ACHN (cell line): ENCODE measurements at places on chromosomes 7 and 10.
A peak's percentile ranks its signal among the peaks of the same experiment; 100 is the strongest.

DNA sequence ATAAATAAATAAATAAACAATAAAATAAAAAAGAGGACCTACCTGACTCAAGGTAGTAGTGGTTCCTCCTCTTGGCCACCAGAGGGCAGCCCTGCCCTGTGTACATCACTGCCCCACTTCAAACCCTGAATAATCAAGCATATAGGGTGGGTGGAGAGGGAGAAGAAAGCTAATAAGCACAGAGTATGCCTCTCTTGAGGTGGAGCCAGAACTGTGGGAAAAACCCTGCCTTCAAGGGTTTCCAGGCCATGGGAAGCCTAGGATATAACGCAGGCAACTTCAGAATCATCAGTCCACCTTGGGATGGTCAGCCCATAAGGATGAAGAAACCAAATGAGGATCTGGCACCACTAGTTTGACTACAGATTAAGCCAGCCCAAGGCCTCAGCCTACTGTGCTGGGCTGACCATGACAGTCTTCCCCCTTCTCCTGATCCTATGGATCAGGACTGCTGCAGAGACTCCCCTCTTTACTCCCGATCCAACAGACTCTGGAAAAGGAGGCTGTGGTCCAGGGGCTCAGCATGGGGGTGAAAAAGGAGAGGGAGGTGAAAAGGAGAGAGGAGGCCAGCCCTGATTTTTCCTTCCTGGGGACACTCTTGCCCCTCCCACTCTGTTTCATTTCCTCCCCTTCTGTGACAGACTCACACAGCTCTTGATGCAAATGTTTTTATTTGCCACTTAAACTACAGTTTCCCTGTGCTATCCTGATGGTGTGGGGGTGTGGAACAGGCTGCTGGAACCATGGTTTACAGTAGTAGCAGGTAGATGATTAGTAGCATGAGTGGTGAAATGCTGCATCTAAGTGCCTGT lies 10.1 kb downstream of the AVPI1 start:
- DNase-seq: peak; percentile 55

GRCh38 chr7:151508991-151509390 lies 10.7 kb downstream of the RHEB start:
- DNase-seq: no peak

DNA sequence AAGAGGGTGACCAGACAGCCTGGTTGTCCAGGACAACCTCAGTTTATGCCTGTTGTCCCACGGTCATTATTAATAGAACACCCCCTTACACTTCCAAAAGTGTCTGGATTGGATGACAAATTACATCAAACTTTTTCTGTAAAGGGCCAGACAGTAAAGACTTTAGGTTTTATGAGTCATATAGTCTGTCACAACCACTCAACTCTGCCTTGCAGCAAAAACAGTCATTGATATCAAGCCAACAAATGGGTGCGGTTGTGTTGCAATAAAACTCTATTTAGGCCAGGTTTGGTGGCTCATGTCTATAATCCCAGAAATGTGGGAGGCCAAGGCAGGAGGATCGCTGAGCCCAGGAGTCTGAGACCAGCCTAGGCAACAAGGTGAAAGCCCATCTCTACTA lies 66.7 kb upstream of the ATP6V0A4 start:
- no peak for DNase-seq

- DNase-seq: no peak
Observed at GRCh38 chr10:67550046-67550445, 145.9 kb downstream of the CTNNA3 start.

GRCh38 chr10:66714741-66715140 lies 211.1 kb upstream of the LRRTM3 start:
- DNase-seq: no peak

DNA sequence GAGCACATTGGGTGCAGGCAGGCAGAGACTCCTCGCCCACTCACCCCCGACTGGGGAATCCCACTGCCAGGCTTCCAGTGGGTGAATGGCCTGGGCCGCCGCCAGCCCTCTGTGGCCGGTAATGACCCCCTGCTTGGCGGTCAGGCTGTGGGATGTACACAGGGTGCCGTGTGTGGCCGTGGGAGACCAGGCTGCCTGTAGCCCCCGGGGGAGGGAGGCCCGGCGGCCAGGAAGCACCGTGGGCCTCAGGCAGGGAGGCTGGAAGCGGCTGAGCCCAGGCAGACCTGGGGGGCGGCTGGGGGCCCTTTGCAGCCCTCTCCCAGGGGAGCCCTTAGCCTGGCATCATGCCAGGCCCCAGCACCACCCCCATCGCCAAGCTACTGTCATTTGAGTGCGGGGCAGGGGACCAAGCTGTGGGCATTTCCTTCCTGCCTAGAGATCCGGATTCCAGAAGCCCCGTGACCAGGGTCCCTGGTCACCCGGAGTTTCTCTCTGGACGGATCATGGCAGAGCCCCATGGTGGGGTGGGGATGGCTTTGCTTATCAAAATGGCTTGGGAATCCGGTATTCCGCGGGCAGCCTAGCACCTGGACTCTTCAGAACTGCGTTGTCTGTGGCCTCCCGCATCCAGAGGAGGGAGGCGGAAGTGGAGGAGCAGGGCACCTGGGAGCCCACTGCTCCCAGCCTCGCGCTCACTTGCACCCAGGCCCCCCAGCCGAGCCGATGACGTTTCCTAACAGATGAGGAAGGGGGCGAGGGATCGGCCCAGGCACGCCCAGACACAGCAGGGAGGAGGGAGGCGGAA lies 1.1 kb downstream of the TTYH3 start:
- DNase-seq: peak; percentile 91

- DNase-seq: no peak
Observed at GRCh38 chr7:28347475-28348318, 64.6 kb upstream of the CREB5 start.

DNA sequence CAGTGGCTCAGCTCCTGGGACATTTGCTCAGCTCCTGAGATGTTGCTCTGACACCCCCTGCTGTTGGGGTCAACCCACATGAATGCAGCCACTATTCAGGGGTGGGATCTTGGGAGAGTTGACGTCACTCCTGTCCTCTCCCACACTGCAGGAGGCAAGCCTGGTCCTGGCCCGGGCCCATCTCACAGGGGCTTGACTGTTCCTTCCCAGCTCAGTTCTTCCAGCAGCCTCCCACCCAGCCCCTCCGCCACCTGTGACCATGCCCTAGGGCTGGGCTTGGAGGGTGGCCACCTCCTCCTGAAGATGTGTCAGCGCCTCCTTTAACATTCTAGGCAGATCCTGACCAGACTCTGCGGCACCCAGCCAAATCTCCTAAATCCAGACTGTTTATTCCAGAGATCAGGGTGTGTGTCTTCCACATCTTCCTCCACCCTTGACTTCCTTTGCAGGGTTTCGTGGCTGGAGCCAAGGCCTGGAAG lies 19.1 kb upstream of the OPALIN start:
- DNase-seq: no peak

- no peak for DNase-seq
Observed at GRCh38 chr10:31668326-31668725, 260.3 kb downstream of the ARHGAP12 start.

- DNase-seq: no peak
Observed at GRCh38 chr10:118311505-118311904, 30.6 kb downstream of the FAM204A start.

GRCh38 chr7:70919481-70920073 lies 212.4 kb upstream of the GALNT17 start:
- DNase-seq: no peak

DNA sequence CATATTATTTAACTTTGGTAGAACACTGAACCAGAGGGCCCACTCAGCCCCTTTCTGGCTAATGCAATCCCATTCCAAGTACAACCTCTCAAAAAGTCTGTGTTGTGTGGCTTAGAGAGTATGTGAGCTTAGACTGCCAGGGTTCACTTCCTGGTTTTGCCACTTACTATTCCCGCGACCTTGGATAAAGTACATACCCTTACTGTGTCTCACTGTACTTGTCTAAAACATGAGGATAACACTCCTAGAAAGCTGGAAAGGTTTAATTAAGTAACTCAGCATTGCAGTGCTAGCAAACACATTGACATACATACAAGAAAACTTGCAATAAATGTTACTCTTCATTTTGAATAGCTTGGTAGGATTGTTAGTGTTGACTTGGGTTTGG lies 215.8 kb downstream of the CHCHD3 start:
- DNase-seq: no peak

- no peak for DNase-seq
Observed at GRCh38 chr10:119776536-119776935, 50.7 kb downstream of the INPP5F start.

GRCh38 chr7:2887816-2888215 lies 43.7 kb upstream of the GNA12 start:
- DNase-seq: no peak

- no peak for DNase-seq
Observed at GRCh38 chr10:34121125-34121753, 693.9 kb downstream of the PARD3 start.

DNA sequence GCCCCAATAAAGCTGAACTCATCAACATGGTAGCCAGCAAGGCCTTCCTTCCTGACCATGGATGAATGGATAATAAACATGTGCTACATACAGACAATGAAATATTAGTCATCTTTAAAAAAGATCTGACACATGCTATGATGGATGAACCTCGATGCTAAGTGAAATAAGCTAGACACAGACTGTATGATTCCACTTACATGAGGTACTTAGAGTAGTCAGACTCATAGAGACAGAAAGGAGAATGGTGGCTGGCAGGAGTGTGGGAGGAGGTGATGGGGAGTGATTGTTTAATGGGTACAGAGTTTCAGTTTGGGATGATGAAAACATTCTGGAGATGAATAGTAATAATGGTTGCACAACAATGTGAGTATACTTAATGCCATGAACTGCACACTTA lies 114.1 kb upstream of the SORCS3 start:
- DNase-seq: no peak

DNA sequence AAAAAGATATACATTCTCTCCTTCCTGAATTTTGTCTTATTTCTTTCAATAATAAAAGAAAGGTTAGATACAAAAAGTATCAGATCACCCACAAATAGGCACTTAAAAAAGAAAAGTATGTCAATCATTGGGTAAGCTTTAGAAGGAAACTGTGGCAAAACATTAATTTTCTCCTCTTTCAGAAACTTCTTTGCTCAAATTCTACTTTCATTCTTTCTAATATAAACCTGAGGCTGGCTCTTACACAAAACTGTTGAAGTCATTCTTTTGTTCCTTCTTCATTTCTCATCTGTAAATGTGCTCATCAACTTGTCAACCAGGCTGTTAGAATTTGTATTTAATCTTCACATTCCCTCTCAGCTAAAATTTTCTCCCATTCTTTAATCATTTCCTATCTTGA lies 124.6 kb downstream of the LRRN3 start:
- DNase-seq: no peak

- no peak for DNase-seq
Observed at GRCh38 chr10:131832056-131832685, 68.6 kb upstream of the PPP2R2D start.

GRCh38 chr10:79502561-79503309 lies 9.6 kb upstream of the EIF5AL1 start:
- peak; percentile 37 for DNase-seq

- DNase-seq: no peak
Observed at GRCh38 chr7:5339955-5340354, 57.2 kb downstream of the SLC29A4 start.

DNA sequence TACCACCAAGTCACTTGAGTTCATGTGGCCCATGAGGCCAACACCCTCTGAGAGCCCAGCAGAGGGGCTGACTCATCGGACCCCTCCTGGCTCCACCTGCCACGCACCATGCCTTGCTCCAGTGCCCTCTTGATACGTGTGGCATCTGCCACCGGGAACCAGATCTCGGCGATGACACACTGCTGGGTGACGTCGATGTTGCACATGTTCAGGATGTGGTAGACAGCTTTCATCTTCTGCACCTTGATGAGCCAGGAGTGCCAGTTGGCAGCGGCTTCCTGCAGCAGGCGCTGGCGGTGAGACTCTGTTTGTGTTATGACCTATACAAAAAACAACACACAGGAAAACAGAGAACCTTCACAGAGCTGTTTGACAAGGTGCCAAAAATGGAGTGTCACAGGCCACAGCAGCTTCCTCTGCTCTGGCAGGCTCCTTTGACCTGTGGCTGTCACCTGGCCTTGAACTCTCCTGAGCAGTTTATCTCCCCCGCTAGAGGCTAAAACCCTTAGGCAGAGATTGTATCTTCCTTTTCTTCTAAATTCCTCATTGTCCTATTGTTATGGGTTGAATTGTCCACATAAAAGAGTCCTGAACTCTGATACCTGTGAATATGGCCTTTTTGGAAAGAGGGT lies 45.2 kb upstream of the TMEM213 start:
- DNase-seq: peak; percentile 99

DNA sequence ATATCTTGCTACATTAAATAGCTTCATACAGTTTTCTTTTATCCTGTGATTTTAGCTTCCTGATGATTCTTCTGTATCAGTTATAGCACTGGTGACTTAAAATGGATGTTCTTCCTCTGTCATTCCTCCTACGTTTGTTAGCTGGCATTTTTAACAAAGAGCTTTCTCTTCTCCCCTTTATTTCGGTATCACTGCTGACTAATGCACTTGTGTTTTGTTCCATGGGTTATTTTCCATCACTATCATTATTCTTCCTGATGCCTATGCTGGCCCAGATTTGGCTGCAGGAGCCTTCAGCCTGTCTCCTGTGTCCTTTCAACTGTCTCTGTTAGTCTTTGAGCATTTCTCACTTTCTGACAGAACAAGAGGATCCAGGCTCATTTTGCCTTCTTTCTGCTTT lies 13.1 kb downstream of the BMS1 start:
- DNase-seq: no peak

- no peak for DNase-seq
Observed at GRCh38 chr10:124632064-124632531, 112.1 kb downstream of the FAM53B start.

- DNase-seq: peak; percentile 9
Observed at GRCh38 chr10:131635564-131636015, 265.2 kb upstream of the PPP2R2D start.

DNA sequence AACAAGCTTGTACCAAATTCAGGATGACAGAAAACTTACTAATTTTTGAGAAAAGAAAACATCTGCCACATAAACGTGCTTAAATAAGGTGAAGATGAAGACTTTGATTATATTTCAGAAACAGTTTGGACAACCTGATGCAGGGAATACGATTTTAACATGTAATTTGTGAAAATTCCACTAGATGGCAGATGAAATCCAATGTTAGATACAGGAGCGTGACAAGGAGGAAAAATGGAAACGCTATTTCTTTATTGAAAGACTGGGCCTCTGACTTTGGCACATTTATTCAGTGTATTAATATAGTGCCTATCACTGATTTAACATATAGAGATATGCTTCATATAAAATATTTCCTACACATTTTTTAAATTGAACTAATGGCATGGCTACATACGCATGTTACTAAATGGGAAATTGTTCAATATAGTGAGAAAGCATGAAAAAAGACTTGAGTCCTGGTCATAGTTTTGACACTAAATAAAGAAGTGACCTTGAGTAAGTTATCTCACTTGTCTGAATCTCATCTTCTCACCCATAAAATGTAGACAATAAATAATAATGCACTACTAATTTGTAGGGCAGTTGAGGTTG lies 60.7 kb downstream of the CD36 start:
- DNase-seq: peak; percentile 86

GRCh38 chr10:6843894-6844650 lies 264.0 kb upstream of the PRKCQ start:
- DNase-seq: no peak
